ENCODE measurements at places on chromosomes 13 and 19.

- H3K27ac ChIP-seq, result no peak overlapping the region
- H3K27me3 ChIP-seq, result no peaks in the 10 kb centered on the region
- DNase-seq, result no peak
- no peak overlapping the region for H3K4me3 ChIP-seq
- no peaks in the 10 kb centered on the region for H3K36me3 ChIP-seq
- H3K4me1 ChIP-seq, result no peaks in the 10 kb centered on the region
These were observed 5.3 kb downstream of the USHBP1 start for GRCh38 chr19:17259118-17259780.

- H3K4me3 ChIP-seq, result no peak overlapping the region
These were observed 130.3 kb upstream of the LSM14A start for GRCh38 chr19:34041925-34042521.

- no peaks in the 10 kb centered on the region for H3K36me3 ChIP-seq
- no peaks in the 10 kb centered on the region for H3K4me1 ChIP-seq
- no peak overlapping the region for H3K4me3 ChIP-seq
- H3K27ac ChIP-seq, result no peak overlapping the region
These were observed 238.6 kb upstream of the CSNK1A1L start for GRCh38 chr13:37344056-37344455.

- no peaks in the 10 kb centered on the region for H3K36me3 ChIP-seq
- H3K4me3 ChIP-seq, result no peak overlapping the region
- no peaks in the 10 kb centered on the region for H3K27me3 ChIP-seq
- DNase-seq, result no peak
These were observed 760.4 kb upstream of the PCDH20 start for GRCh38 chr13:62176051-62176450.

DNA sequence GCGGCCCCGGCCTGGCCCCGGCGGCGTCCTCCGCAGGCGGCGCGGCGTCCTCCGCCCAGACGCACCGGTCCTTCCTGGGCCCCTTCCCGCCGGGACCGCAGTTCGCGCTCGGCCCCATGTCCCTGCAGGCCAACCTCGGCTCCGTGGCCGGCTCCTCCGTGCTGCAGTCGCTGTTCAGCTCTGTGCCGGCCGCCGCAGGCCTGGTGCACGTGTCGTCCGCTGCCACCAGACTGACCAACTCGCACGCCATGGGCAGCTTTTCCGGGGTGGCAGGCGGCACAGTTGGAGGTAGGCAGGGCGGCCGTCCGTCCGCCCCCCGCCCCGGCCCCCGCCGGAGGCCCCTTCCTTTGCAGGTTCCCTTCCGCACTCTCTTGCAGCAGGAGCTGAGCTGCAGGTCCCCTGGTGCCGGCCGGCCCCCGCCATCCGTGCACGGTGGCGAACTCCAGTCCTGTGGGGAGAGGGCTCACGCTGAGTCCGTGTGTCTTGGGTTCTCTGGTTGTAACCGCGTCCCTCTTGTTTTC is 9.2 kb downstream of the PLEKHJ1 start:
- H3K4me1 ChIP-seq, result peaks cover 5% of the 10 kb centered on the region
- H3K36me3 ChIP-seq, result peaks cover 8% of the 10 kb centered on the region
- H3K27me3 ChIP-seq, result no peaks in the 10 kb centered on the region
- H3K4me3 ChIP-seq, result no peak overlapping the region
- DNase-seq, result no peak
